OCI-LY7 (cell line): ENCODE measurements at places on chromosomes 11 and 22. TPM values are rescaled to one million over a fixed set of nuclear protein-coding genes. Genes with fewer than 3 reads are reported as not detected.

DNA sequence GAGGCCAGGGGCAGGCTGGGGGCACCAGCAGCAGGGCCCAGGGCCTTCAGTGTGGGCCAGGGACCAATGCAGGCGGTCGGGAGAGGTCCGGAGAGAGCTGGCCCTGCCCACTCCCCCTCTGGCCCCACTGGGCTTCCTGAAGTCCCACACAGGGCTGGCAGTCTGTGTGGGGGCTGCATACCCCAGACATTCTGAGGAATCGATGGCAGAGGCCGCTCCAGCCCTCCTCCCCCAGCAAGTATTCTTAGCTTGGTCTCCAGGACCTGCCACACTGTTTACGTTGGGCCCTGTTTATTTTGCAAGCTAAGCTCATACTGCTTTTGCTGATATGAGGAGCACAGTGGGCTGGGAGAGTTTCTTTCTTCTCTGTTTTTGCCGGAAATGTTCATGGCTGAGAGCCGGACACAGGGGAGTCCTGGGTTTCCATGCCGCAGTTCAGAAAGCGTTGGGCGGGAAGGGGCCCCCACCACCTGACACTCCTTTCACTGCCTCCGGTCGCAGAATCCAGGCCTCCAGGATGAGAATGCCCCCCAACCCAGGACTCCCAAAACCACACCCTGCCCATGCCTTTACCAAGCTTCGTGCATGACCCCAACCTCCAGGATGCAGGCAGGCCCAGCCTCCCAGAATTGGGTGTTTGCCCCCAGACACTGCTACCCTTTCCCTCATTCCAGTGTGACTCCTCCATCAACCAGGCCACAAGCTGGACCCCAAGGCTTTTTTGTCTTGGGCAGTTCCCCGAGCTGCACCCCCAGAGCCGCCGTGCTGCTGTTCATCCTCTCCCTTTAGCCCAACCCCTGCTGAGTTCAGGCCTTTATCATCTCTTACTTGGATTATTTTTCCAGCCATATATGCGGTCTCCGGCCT, 81.8 kb upstream of the KCNQ1OT1 start:
- no peak for DNase-seq

DNA sequence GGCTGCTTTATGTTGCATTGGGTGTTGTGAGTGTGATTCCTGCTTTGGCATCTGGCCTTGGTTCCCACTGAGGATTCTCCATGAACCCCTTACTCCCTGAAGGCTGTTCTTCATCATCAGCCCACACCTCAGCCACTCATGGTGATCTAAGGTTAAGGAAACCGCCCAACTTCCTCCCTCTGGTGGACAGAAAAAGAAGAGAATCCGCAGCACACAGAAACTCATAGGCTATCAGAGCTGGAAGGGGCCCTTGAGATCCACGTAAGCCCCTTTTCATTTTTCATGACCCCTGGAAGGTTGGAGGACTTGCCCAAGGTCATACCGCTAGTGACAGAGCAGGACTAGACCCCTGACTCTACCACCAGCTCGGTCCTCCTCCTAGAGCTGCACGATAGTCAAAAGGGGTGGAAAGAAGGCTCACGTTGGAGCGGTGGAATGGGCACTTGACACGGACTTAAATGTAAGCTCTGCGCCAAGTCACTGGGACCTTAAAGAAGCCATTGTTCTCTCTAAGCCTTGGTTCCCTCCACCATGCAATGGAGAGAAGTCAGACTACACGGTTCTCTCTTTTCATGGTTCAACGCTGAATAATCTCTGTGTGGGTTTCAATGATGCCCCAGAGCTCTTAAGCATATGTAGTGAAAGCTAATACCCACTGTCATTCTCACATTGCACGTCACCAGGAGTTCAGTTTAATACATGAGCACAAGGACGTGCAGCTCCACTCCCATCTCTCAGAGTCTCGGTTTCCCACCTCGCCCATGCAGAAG, 83.6 kb upstream of the CRTAM start:
- peak; percentile 82 for DNase-seq

DNA sequence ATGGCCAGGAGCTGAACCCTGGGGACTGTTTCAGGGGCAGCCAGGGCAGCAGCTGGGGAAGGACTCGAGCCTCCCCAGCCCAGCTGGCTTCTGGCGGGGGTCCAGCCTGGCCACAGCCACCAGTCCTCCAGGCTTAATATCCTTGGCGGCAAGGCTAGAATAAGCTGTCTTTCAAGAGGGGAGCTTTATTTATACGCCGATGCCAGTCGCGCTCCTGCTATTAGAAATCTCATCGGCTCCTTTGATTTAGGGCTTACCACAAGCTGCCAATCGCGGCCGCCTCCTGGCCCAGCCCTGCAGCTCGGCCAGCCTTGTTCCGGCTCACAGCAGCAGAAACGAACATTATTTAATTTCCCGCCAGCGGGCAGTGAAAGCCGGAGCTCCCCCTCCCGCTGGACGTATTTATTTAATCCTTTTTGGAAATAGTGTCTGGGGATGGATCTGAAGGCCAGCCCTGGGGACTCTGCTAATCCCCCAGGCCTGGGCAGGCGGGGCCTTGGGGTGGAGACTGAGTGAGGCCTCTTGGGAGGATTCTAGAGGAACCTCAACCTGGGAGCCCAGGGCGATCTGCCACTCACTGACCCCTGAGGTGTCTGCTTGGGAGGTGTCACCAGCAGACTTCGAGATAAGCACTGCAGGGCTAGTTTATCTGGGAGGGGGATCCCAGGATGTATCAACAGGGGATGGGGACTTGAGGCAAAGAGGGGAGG, 363.1 kb downstream of the MN1 start:
- no peak for DNase-seq

GRCh38 chr22:25334162-25334490, 114.7 kb downstream of the CRYBB2 start:
- DNase-seq: peak; percentile 65

DNA sequence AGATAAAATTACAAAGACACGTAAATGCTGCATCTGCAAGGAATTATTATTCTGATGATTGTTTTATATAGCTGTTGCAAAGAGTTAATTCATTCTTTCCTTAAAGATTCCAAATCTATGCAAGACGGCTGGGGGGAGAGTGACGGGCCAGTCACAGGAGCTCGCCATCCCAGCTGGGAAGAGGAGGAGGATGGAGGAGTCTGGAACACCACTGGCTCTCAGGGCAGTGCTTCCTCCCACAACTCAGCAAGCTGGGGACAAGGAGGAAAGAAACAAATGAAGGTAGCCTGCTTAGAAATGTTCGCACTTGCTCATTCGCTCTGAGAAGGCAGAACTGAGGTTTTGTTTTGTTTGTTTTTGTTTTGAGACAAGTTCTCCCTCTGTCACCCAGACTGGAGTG, 73.0 kb upstream of the ADSL start:
- DNase-seq: no peak

DNA sequence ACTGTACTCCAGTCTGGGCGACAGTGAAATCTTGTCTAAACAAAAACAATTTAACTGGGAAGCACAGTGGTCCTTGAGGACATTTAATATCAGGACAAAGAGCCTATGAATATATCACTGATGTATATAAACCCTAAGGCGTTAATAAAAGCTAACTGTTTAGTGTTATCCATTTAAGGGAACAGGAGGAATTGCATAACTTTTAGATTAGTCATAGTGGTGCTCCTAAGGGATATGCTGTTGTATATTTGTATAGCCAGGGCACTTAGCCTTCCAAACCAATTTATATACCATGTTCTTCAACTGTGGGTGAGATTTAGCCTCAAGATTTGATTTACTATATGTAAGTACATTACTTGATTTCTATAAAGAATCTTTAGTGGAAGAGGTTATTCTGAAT, 3.0 kb upstream of the CHEK1 start:
- no peak for DNase-seq

DNA sequence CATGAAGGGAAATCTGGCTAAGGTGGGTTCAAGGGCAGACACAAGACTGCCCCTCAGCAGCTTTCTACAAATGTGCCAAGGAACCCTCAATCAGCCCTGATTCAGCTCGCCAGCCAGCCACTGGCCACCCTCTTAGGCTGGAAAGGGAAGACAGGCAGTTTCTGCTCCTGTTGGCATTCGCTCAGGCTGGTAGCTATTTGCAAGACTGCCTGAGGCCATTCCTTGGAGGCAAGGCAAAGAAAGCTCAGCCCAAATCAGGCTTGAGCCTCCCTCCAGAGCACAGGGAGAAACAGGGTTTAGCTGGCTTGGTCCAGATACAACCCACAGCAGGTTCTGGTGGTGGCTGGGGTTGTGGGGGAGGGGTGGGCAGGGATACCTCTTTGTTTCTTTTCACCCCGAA, 19.2 kb downstream of the TP53I11 start:
- DNase-seq: no peak

DNA sequence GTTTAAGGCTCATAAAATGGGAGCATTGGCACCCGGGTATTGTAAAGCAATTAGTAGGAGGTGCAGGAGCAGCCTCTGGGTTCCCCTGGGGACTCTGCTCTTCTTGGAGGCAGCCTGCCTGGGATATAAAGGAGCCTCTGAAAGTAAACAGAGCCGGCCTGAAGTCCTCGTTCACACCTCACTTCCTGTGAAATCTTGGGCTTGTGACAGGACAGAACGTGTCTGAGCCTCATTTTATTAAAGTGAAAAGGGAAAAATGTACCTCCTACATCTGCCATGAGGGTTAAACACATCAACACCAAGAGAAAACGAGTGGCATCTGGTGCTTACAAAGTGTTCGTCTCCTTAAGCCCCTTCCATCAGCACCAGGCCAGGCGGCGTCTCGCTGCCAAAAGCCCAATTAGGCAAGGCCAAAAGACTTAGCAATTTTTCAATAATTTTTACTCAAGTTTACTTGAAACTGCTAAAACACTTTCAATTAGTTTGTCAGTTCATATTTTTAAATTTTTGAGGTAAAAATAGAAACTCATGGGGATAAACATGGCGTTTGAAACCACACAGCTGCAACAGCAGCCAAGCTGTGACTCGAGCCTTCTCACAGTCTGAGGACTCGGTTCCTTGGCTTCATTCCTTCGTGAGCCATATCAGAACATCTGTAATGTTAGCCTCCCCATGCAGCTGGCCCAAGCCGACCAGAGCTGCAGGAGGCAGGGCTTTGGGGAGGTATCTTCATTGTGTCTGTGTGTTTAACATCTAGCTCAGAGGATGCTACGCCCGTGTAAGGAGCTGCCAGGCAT, 33.6 kb downstream of the MAP6 start:
- no peak for DNase-seq

GRCh38 chr11:70883973-70884623, 368.3 kb downstream of the SHANK2 start:
- DNase-seq: no peak

GRCh38 chr22:46064966-46065666, 85.2 kb upstream of the PPARA start:
- DNase-seq: no peak

DNA sequence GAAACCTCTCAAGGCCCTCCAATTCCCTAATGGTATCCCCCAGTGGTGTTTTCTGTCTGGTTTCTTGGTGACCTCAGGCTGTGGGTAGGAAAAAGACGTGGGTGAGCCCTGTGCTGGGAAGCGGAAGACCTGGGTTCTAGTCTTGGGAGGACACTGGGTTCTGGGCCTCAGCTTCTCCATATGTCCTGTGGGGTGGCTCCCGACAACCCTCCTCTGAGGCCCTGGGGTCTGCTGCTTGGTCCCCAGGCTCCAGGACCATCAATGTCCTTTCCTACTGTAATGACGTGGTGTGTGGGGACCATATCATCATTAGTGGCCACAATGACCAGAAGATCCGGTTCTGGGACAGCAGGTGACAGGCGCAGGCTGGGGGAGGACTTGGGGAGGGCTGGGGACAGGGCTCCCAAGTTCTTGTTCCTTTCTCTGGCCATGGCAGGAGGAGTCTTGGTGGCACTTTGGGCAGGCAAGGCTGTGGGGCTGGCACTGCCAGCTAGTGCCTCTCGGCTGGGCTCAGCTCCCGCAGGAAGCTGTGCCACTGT, 12.8 kb downstream of the ATG16L2 start:
- no peak for DNase-seq

DNA sequence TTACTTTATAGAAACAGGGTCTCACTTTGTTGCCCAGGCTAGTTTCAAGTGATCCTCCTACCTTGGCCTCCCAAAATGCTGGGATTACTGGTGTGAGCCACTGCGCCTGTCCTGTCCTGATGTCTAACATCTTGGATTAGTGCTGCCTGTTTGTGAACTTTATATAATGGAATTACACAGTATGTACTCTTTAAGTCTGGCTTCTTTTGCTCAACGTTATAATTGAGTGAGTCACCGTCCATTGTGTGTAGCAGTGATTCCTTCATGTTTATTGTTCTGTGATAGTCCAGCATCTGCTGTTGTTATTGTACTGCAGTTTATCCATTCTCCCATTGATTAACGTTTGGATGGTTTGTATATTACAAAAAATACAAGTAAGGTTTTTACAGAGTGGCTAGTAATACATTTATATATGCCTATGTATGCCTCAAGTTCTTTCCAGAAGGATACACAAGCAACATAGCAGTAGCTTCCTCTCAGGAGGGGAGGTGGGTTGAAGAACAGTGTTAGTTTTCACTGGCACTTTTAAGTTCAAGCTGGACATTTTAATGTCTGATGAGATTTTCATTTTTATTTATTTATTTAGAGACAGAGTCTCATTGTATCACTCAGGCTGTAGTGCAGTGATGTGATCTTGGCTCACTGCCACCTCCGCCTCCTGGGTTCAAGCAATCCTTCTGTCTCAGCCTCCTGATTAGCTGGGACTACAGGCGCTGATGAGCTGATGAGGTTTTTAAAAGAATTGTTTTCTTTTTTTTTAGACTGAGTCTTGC, 25.2 kb upstream of the MICALL1 start:
- DNase-seq: no peak

KCNJ11 gene
- 7.5 and 8.0 TPM in 2 replicates for total RNA-seq

DYNC2H1 gene
- total RNA-seq: 0.44 and 0.46 TPM in 2 replicates

CHRNA10 gene
- 1.8 and 3.3 TPM in 2 replicates for total RNA-seq

CASP12 gene
- total RNA-seq: not detected in 2 replicates

IGSF9B gene
- 2.8 and 3.4 TPM in 2 replicates for total RNA-seq
